ENCODE measurements at places on chromosomes 7 and 10.

GRCh38 chr10:74548676-74549075 lies 277.7 kb upstream of the KAT6B start:
- no peak for DNase-seq
- H3K27me3 ChIP-seq = no peaks in the 10 kb centered on the region
- no peaks in the 10 kb centered on the region for H3K4me1 ChIP-seq
- H3K27ac ChIP-seq = no peak overlapping the region
- H3K36me3 ChIP-seq = no peaks in the 10 kb centered on the region

GRCh38 chr10:130782467-130782866 lies 529.1 kb downstream of the TCERG1L start:
- H3K27me3 ChIP-seq = no peaks in the 10 kb centered on the region
- H3K4me1 ChIP-seq = no peaks in the 10 kb centered on the region
- H3K27ac ChIP-seq = no peak overlapping the region

- H3K27ac ChIP-seq = no peak overlapping the region
- H3K4me1 ChIP-seq = no peaks in the 10 kb centered on the region
- no peak for DNase-seq
- no peaks in the 10 kb centered on the region for H3K27me3 ChIP-seq
- H3K36me3 ChIP-seq = no peaks in the 10 kb centered on the region
Measured at GRCh38 chr7:85664341-85664740, 477.5 kb upstream of the SEMA3D start.

DNA sequence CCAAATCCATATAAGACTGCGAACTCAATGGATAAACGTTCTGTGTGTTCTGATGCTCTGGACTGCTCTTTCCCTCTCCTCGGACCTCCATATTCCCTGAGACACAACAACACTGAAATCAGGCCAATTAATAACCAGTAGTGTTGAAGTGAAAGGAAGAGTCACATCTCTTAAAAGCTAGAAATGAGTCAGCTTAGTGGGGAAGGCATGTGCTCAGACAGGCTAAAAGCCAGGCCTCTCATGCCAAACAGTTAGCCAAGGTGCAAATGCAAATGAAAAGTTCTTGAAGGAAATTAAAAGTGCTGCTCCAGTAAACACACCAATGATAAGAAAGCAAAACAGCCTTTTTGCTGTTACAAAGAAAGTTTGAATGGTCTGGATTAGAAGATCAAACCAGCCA lies 29.3 kb downstream of the TNS3 start:
- H3K4me1 ChIP-seq = peaks cover 17% of the 10 kb centered on the region
- H3K27ac ChIP-seq = peak overlapping the region; percentile 31
- peaks cover 4% of the 10 kb centered on the region for H3K36me3 ChIP-seq
- no peaks in the 10 kb centered on the region for H3K27me3 ChIP-seq

GRCh38 chr7:101817471-101818286 lies at the start of gene CUX1:
TSS of gene CUX1 (plus strand) at chr7:101817626. CDS start at chr7:101817640, 14 bp downstream.
- peak within 1 kb of the TSS; percentile 71 for H3K4me3 ChIP-seq
- H3K4me1 ChIP-seq = peaks cover 4% of the 10 kb centered on the region
- DNase-seq = peak; percentile 30
- no peak within 1 kb of the TSS for H3K27ac ChIP-seq
- H3K36me3 ChIP-seq = no peaks in the 10 kb centered on the region
- no peaks in the 10 kb centered on the region for H3K27me3 ChIP-seq

- no peak overlapping the region for H3K27ac ChIP-seq
- no peak for DNase-seq
- H3K4me1 ChIP-seq = no peaks in the 10 kb centered on the region
- H3K4me3 ChIP-seq = no peak overlapping the region
Measured at GRCh38 chr7:23129036-23129435, 23.5 kb downstream of the KLHL7 start.

DNA sequence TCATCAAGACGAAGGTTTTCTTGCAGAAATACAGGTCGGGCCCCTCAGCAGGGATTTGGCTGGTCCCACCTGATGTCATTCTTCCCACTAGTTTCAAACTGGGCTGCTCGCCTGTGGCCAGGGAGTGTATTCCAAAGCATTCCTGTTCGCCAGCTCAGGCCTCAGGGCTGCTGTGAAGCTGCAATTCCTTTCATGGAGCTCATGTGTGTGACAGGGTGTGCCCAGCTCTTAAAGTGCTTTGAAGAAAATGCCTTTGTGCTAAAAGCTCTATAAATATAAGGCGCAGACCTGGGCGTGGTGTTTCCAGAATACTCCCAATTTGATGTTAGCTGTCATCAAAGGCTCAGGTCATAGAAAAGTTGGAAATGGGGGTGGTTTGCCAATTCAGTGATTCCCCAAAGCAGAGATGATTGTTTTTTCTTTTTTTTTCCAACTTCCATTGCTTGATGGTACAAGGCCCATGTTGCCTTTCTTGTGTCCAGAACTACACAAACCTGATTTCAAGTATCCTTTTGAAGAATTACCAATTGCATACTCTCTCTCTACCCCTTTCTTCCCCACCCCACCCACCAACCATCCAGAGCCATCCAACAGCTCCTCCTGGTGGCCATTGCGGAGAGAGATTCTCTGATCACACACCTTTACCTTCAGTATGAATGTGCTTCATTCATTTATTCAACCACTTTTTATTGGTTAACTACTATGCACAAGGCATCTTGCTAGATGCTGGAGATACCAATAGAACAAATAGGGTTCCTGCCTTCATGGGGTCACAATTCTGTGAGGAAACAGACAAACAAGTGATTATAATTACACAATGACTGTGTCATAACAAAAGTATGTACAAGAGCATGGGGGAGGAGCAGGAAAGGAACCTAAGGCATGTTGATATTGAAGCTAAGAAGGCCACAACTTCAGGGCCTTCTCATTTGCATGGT lies 297.3 kb upstream of the LYZL1 start:
- no peak overlapping the region for H3K27ac ChIP-seq
- DNase-seq = peak; percentile 95
- no peaks in the 10 kb centered on the region for H3K27me3 ChIP-seq

- no peak overlapping the region for H3K27ac ChIP-seq
- H3K4me3 ChIP-seq = no peak overlapping the region
Measured at GRCh38 chr7:20562461-20562860, 53.0 kb upstream of the ABCB5 start.

- peak; percentile 17 for DNase-seq
Measured at GRCh38 chr7:148793590-148793989, 90.5 kb downstream of the EZH2 start.

GRCh38 chr10:95767884-95768556 lies 12.1 kb downstream of the ENTPD1 start:
- no peak overlapping the region for H3K4me3 ChIP-seq
- H3K27ac ChIP-seq = no peak overlapping the region
- no peaks in the 10 kb centered on the region for H3K27me3 ChIP-seq

GRCh38 chr7:13240349-13240748 lies 552.9 kb downstream of the ARL4A start:
- no peaks in the 10 kb centered on the region for H3K27me3 ChIP-seq
- no peak overlapping the region for H3K27ac ChIP-seq
- peak; percentile 35 for DNase-seq
- no peaks in the 10 kb centered on the region for H3K4me1 ChIP-seq

DNA sequence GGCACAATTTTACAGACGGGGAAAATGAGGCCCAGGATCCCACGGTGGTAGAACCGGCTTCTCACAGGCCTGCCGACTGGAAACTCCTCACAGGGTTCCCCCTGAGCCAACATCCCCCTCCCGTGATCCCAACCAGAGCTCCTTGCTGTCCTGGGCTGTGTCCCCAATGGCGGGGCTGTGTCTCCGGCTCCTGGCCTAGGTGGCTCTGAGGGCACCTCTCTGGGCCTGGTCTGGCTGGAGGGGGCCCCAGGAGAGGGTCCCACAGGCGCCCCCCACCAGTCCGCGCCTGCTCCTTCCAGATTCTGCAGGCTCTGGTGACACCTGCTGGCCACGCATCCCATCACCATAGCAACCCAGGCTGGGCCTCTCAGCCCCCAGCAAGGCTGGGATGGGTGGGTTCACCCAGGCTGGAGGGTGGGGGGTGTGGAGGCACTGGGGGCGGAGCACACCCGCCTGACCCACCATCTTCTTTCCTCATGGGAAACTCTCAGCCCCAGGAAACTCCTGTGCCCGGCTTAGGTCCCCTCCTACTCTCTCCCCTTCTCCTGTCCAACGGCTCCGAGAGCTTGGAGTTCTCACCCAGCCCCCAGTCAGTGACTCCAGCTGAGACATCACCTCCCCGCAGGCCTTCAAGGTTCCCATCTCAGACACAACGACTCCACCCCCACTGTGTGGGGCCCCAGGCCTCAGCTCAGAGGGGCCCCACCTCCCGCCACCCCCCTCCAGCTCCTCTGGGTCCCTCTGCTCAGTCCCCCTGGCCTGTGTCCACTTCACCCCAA lies 27.1 kb upstream of the TNRC18 start:
- DNase-seq = peak; percentile 42
- no peaks in the 10 kb centered on the region for H3K36me3 ChIP-seq
- H3K27ac ChIP-seq = no peak overlapping the region
- H3K4me1 ChIP-seq = peaks cover 7% of the 10 kb centered on the region
- no peaks in the 10 kb centered on the region for H3K27me3 ChIP-seq

GRCh38 chr7:23373151-23374004 lies 74.2 kb downstream of the MALSU1 start:
- H3K4me1 ChIP-seq = peaks cover 3% of the 10 kb centered on the region
- no peaks in the 10 kb centered on the region for H3K27me3 ChIP-seq
- no peak overlapping the region for H3K27ac ChIP-seq
- peak; percentile 37 for DNase-seq
- no peaks in the 10 kb centered on the region for H3K36me3 ChIP-seq

DNA sequence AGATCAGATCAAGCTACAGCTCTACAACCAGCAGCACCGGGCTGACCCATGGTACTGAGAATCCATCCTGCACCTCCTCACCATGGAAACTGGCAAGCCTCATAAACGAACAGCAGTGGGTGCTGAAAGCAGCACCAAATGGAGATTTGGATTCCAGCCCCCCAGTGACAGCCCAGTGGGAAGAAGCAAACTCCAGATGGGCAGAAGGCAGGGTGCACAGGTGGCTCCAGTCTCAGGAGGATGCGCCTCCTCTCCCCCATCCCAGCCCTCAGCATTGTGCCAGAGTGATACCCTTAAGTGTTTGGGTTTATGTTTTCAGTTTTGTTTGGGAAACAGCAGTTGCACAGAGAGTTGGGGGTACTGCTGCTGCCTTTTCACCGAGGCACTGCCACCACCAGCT lies 20.6 kb upstream of the SMO start:
- no peaks in the 10 kb centered on the region for H3K36me3 ChIP-seq
- H3K4me1 ChIP-seq = no peaks in the 10 kb centered on the region
- no peak for DNase-seq
- no peak overlapping the region for H3K27ac ChIP-seq
- peaks cover 15% of the 10 kb centered on the region for H3K27me3 ChIP-seq

DNA sequence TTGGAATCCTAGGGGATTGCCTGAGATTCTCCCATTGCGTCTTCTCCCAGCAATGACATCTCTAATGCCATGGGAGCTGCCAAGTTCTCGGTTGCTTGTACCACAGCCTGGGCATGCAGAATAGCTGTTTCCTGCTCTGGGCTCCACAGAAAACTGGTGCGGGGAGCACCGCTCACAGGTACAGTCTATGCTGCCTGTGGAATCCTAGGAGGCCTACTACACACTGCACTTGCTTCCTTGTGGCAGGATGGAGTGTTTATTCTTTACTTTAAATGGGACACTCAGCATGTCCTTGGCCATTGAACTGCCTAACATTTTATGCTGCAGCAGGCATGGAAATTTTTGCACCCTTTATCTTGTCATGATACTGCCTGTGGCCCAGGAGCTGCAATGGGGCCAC lies 378.8 kb upstream of the SHH start:
- H3K36me3 ChIP-seq = no peaks in the 10 kb centered on the region
- H3K27ac ChIP-seq = no peak overlapping the region
- no peak for DNase-seq
- H3K4me1 ChIP-seq = no peaks in the 10 kb centered on the region

- peak; percentile 4 for DNase-seq
- H3K4me3 ChIP-seq = no peak overlapping the region
- no peak overlapping the region for H3K27ac ChIP-seq
- H3K4me1 ChIP-seq = no peaks in the 10 kb centered on the region
- no peaks in the 10 kb centered on the region for H3K27me3 ChIP-seq
Measured at GRCh38 chr7:95630702-95631458, 34.6 kb upstream of the PDK4 start.

DNA sequence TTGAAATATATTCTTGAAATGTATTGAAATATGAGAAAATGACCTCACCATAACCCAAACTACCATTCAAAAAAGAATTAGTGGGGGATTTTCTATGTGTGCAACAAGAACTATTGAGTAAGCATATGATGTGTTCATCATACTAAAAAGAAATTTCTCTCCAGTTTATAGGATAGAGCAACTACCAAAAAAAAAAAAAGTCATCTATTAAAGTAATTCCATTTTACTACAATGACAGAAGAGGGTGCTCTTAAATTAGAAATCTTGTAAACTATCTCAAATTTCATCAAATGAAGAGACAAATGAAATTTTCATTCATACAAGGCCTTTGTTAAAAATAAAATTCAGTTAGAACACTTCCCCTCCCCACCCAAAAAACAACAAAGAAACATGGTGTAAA lies 195.4 kb upstream of the PLXDC2 start:
- H3K36me3 ChIP-seq = no peaks in the 10 kb centered on the region
- no peaks in the 10 kb centered on the region for H3K27me3 ChIP-seq
- no peak overlapping the region for H3K27ac ChIP-seq
- H3K4me3 ChIP-seq = no peak overlapping the region

GRCh38 chr10:15059914-15060313 lies 16.2 kb downstream of the OLAH start:
- H3K27me3 ChIP-seq = no peaks in the 10 kb centered on the region
- DNase-seq = no peak
- no peaks in the 10 kb centered on the region for H3K36me3 ChIP-seq

All from fibroblast of lung (primary cell).